CD4-positive, alpha-beta T cell treated with Interferon gamma for 1 hour (primary cell): ENCODE measurements at places on chromosomes 5 and 9.

DNA sequence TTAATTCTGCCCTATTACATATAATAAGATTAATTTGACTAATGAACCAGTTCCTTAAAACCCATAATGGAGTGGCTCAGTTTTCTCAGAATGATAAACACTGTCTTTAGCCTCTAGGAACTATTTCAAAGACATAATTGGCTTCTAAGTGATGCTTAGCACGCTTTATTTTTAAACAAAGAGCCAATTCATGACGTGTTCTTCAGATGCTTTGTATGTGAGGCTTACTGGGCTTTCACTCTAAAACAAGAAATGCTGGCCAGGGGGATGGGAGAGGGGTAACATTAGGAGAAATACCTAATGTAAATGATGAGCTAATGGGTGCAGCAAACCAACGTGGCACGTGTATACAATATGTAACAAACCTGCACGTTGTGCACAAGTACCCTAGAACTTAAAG lies 7.6 kb upstream of the SFXN1 start:
- DNase-seq: no peak

- DNase-seq: no peak
These were observed 98.0 kb downstream of the NR6A1 start for GRCh38 chr9:124673063-124673462.

- no peak for DNase-seq
These were observed 114.3 kb upstream of the EPB41L4A start for GRCh38 chr5:112533362-112533761.

DNA sequence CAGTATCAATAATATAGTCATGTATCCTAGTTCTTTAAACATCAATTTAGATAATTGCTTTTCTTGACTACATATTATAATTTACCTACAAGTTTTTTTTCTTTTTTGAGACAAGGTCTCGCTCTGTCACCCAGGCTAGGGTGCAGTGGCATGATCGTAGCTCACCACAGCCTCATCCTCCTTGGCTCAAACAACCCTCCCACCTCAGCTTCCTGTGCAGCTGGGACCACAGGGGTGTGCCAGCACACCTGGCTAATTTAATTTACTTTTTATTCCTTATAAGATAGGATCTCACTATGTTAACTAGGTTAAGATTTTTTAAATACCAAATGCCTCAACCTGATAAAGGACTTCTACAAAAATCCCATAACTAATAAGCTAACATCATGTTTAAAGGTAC lies 21.1 kb downstream of the UIMC1 start:
- DNase-seq: peak; percentile 48

- no peak for DNase-seq
These were observed 553.8 kb downstream of the PTPRD start for GRCh38 chr9:10059044-10059443.

- no peak for DNase-seq
These were observed 15.2 kb upstream of the PSIP1 start for GRCh38 chr9:15525958-15526357.

GRCh38 chr5:25892211-25892610 lies 1146.2 kb downstream of the CDH9 start:
- no peak for DNase-seq

GRCh38 chr5:59813761-59814536 lies 79.6 kb downstream of the PDE4D start:
- DNase-seq: no peak

- no peak for DNase-seq
These were observed 65.2 kb downstream of the HMHB1 start for GRCh38 chr5:143877196-143877595.

DNA sequence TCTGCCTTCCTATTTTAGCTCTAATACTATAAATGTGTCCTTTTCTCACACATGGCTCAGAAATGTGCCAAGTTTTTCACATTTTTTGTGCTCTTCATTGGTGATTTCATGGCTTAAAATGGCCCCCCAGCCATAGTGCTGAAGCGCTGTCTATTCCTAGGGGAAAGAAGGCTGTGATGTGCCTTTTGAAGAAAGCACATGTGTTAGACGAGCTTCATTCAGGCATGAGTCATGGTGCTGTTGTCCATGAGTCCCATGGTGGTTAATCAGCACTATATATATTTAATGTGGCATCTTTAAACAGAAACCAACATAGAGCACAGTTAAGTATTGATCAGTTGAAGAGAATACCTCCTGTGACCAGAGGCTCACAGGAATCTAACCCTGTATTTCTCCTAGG lies 55.8 kb downstream of the PDE8B start:
- DNase-seq: no peak

DNA sequence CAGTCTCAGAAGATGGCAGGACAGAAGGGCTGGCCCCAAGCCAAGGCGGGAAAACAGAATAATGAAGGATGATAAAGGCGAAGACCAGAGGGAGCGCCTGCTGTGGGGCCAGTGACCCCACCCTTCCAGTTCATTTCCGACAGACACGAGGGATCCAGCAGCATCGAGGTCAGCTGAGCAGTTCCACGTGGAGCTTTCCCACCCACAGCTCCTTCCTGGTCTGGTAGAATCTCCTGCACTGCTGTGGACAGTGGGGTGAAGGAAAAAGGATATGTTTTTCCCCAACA lies 265.9 kb upstream of the VLDLR start:
- no peak for DNase-seq

- DNase-seq: no peak
These were observed 89.2 kb downstream of the PPIC start for GRCh38 chr5:122947372-122947771.

- DNase-seq: no peak
These were observed 498.5 kb upstream of the TYRP1 start for GRCh38 chr9:12194731-12195130.

GRCh38 chr5:108238936-108239887 lies 142.7 kb downstream of the FBXL17 start:
- DNase-seq: no peak

GRCh38 chr9:108838017-108838416 lies 17.8 kb downstream of the ACTL7B start:
- DNase-seq: no peak
